ELF-1 (cell line): ENCODE measurements at places on chromosomes 11 and 22.

- no peak for DNase-seq
These were observed 11.9 kb downstream of the KCNJ4 start for GRCh38 chr22:38442967-38443627.

DNA sequence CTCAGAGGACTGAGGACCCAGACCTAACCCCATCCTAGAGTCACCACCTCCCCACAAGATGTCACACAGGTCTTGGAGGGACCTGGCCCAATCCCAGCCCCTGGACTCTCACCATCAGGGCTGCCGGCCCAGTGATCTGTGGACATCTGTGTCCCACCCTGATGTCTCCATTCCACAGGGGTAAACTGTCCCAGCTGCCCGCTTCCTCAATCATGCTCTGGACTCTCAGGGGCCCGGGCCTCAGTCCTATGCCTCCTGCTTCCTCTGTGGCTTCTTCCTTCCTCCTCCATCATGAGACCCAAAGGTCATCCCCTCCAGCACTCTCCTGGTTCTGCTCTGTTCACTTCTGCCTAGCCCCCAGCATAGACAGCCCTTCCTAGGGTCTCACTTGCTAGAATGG, 32.2 kb downstream of the ARAP1 start:
- no peak for DNase-seq

DNA sequence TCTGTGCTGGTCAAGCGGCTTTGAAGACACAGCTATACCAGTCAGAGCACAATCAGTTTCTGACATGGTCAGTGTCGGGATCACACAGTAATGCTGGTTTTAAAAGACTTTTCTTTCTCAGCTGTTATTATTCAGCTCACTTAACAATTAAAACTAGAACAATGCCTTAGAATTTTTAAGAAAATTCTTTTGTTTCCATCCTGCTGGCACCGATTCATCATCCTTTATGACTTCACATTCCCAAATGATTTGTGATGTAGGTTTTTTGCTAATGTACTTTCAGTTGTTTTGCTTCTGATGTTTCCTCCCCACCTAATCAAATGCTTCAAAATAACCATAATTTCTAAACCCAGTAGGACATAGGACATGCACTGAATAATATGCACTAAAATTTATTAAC, 34.5 kb upstream of the OLFML1 start:
- DNase-seq: no peak

DNA sequence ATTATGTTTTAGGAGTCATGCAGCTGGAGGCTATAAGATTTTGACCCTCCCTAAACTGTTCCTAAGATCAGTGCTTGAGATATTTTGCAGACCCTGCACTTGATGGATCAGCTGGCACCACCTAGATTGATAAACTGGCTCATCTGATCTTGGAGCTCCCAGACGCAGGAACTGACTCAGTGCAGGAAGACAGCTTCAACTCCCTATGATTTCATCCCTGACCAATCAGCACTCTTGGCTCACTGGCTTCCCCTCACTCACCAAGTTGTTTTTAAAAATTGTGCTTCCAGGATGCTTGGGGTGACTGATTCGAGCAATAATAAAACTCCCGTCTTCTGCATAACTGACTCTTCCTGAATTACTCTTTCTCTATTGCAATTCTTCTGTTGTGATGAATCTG, 637.5 kb upstream of the FAT3 start:
- DNase-seq: no peak

- DNase-seq: peak; percentile 52
These were observed 22.0 kb upstream of the IPO7 start for GRCh38 chr11:9362393-9362863.

GRCh38 chr11:7520981-7521487, 7.2 kb downstream of the PPFIBP2 start:
- no peak for DNase-seq

GRCh38 chr11:77200351-77201268, 72.6 kb downstream of the MYO7A start:
- no peak for DNase-seq

- DNase-seq: no peak
These were observed 17.8 kb downstream of the ZBED4 start for GRCh38 chr22:49871482-49871881.

- DNase-seq: peak; percentile 6
These were observed 22.6 kb upstream of the NCR3LG1 start for GRCh38 chr11:17328871-17329494.
